Metanephros (tissue), 2 donors: ENCODE measurements at places on chromosomes 4 and X. TPM values are rescaled to one million over a fixed set of nuclear protein-coding genes. Genes with fewer than 3 reads are reported as not detected.

GUCY1B1 gene
- 33.1 TPM for total RNA-seq

USP17L30 gene
- not detected for total RNA-seq

CLCN4 gene
- 11.7 TPM for total RNA-seq

PPBP gene
- total RNA-seq: 26.9 TPM

KCNE5 gene
- 6.5 TPM for total RNA-seq

HAND2 gene
- total RNA-seq: 0.35 TPM

VCX3B gene
- not detected for total RNA-seq

SPRY1 gene
- 99.9 TPM for total RNA-seq

PIM2 gene
- total RNA-seq: 9.3 TPM

FGF13 gene
- 27.5 TPM for total RNA-seq

CT45A5 gene
- total RNA-seq: not detected

RASGEF1B gene
- total RNA-seq: 29.2 TPM

KLF8 gene
- 7.2 TPM for total RNA-seq

ANK2 gene
- total RNA-seq: 114 TPM

FRMD7 gene
- 1.1 TPM for total RNA-seq

UGT2A1 gene
- total RNA-seq: 8.8 TPM

THAP6 gene
- total RNA-seq: 20.4 TPM

NUDT11 gene
- 7.1 TPM for total RNA-seq

GPRIN3 gene
- total RNA-seq: 12.6 TPM

BMX gene
- 0.70 TPM for total RNA-seq

PLAC8 gene
- total RNA-seq: 8.3 TPM

FSTL5 gene
- total RNA-seq: 2.2 TPM

NALF2 gene
- total RNA-seq: 0.23 TPM

ADRA2C gene
- 11.1 TPM for total RNA-seq

USP17L13 gene
- total RNA-seq: not detected

GNRHR gene
- not detected for total RNA-seq

SULT1E1 gene
- total RNA-seq: 354 TPM

PLP1 gene
- total RNA-seq: 7.2 TPM

TMEM154 gene
- total RNA-seq: 3.3 TPM
